ENCODE measurements at places on chromosomes 2 and 18.

GRCh38 chr2:178109813-178110212 lies 2.4 kb upstream of the RBM45 start:
- DNase-seq, result no peak

GRCh38 chr2:212264187-212264586 lies 274.4 kb downstream of the ERBB4 start:
- no peak for DNase-seq

DNA sequence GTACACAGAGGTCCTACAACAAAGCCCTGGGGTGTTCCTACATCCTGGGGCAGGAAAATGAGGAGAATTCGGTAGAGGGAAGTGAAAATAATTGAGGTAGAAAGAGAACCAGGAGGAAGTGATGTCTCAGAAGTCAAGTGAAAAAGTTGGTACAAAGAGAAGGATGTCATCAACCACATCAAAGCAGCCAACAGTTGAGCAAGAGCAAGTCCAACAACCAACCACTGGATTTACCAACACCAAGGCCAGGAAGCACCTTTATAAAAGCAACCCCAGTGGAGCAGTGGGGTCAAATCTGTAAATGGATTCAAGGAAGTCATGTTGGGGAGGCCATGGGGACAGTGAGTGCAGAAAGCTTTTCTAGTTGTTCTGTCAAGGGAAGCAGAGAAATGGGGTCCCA lies 360.4 kb downstream of the ZNF516 start:
- DNase-seq, result peak; percentile 2

DNA sequence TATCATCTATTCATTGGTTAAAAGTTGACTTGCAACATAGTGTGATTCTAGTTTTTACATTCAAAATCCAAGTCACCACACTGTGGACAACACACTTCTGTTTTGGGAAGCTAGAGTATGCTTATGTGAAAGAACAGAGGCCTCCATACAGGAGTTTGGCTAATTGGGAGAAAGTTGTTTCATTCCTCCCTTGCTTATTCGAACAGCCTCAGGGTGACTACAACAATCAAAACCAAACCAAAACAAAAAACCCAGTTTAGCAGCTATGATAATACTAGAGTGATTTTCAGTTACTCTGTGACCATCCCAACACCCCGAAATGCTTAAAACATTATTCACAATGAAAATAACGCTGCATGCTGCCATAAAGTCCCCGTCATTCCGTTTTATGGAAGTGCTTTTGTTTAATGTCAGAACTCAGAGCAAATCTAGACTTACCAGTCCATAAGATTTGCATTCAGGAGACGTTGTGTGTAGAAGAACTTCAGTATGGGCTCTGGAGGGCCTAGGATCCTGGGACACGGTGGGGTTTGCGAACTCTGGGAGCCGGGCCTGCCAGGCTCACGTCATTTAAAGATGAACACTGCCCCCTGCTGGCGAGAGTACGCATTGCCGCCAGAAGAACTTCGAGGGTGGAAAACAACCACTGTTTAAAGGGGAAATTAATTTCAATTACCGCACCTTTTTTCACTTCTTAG lies 111.4 kb downstream of the FTCDNL1 start:
- peak; percentile 33 for DNase-seq

DNA sequence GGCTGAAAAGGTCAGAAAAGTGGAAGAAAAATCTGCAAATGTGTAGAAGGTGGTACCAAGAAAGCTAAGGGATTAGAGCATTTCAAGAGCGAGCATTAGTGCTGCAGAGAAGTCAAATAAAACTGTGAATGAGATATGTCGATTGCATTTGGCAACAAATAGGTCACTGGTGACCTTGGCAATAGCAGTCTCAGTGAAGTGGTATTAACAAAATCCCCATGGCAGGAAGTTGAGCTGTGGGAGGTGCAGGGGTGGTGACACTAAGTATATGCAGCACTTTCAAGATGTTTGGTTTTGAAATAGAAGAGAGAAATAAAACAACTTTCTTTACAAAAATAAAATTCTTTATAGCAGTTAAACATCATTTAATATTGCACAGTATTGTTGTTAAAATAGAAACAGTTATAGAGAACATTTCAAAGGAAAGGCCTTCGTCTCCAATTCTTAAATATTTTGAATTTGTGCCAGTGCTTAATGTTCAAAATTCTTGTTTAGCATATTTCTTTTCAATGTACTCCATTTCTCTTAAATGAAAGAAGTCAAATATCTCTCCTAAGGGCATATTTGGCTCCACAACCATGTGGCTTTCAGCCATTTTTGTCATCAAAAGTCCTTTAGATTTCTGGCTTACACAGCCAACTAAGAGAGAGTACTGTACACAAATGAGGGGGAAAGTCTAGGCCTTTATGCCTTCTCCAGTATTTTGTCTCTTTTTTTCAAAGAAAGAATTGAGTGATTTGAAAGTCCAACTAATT lies 443.0 kb upstream of the MMADHC start:
- DNase-seq, result no peak

DNA sequence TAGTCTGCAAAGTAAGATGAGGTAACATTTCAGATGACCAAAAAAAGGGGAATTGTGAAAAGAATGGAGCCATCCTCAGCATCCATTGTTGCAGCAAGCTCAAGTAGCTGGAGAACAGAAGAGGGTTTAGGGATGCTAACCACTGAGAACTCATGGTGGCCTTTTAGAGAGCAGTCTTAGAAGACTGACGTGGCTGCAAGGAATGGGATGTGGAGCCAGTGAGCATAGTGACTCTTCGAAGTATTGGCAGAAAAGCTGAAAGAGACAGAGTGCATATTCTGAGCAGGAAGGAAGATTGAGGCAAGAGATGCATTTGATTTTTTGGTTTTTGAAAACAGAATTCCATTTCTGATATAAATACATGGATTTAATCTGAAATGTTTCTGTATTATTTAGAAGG lies 151.2 kb downstream of the UBE2E3 start:
- no peak for DNase-seq

Measured in stimulated activated CD8-positive, alpha-beta memory T cell treated with anti-CD3 and anti-CD28 coated beads, Interleukin-7, amount 100 ng/mL, for 48 hours (primary cell).